Activated naive CD4-positive, alpha-beta T cell treated with anti-CD3 and anti-CD28 coated beads, Interleukin-2, amount 50 U/mL, for 16 hours (primary cell): ENCODE measurements at places on chromosomes 2 and 18.

- no peak for DNase-seq
These were observed 92.1 kb downstream of the LRRC30 start for GRCh38 chr18:7322817-7323485.

DNA sequence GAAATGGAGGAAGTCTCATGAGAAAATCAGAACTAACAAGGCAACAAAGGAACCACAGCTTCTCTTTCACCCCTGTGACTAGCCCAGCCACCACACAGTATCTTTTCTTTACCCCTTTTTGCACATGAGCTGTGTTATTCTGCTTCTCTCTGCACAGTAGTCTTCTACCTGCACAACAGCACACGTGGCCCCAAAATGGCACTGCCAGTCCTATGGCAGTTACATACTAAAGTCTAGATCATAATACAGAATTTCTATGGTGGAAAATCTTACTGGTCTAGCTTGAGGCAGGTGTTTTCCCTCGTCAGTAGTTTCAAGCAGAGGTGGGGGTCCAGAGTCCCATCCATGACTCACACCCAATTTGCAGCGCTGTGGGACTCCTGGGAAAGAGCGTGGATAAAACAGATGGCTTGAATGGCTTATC is 177.7 kb downstream of the DIS3L2 start:
- DNase-seq = no peak

GRCh38 chr18:6891788-6892187 is 162.3 kb downstream of the ARHGAP28 start:
- DNase-seq = no peak

DNA sequence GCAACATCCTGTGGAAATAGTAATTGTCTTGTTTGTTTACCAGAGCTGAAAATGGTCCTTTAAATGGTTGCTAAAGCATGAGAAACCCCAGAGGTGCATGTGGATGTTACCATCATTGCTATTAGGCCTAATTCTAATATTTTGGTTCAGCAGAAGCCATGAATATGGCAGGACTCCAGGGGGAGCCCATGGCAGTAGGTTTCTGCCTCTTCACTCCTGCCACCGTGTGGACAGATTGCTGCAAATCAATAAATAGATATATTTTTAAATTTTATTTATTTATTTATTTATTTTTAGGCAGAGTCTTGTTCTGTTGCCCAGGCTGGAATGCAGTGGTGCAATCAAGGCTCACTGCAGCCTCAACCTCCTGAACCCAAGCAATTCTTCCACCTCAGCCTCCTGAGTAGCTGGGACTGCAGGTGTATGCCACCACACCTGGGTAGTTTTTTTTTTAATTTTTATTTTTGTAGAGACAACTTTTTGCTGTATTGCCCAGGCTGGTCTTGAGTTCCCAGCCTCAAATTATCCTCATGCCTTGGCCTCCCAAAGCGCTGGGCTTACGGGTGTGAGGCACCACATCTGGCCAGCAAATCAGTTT is 54.9 kb upstream of the CAPN13 start:
- DNase-seq = peak; percentile 45

DNA sequence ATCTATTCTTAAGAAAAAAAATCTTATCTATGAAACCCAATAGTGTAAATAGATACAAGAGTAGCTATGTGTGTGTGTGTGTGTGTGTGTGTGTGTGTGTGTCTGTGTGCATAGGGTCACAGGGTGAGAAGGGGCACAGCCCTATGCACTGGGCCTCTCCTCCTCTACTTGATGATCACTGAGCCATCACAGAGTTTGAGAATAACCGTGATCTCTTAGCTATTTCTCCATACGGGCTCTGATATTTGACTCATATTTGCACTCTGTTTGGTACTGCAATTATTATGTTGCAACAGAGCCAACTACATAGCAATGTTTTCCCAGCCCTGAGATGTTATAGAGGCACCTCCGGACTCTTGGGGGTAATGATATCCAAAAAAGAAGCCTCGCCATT is 28.8 kb upstream of the SLC40A1 start:
- DNase-seq = no peak

DNA sequence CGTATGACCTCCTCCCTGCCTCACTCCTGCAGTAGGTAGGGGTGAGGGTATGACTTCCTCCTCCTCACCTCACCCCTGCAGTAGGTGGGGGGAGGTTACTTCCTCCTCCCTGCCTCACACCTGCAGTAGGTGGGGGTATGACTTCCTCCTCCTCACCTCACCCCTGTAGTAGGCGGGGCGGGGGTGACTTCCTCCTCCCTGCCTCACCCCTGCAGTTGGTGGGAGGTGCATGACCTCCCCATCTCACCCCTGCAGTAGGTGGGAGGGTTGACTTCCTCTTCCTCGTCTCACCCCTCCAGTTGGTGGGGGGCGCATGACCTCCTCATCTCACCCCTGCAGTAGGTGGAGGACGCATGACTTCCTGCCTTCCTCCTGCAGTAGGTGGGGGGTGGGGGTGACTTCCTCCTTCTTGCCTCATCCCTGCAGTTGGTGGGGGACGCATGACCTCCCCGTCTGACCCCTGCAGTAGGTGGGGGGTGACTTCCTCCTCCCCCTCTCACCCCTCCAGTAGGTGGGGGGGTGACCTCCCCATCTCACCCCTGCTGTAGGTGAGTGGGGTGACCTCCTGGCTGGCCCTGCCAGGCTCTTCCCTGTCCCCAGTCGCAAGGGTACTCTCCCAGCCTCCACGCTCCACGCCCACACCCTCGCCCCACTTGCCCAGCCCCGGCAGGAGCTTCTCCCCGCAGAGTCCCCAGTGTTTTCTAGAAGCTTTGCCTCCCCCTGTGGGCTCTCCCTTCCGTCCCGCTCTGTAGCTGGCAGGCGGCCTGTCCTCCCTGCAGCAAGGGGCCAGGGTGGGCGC is 39.3 kb downstream of the TSHZ1 start:
- no peak for DNase-seq

DNA sequence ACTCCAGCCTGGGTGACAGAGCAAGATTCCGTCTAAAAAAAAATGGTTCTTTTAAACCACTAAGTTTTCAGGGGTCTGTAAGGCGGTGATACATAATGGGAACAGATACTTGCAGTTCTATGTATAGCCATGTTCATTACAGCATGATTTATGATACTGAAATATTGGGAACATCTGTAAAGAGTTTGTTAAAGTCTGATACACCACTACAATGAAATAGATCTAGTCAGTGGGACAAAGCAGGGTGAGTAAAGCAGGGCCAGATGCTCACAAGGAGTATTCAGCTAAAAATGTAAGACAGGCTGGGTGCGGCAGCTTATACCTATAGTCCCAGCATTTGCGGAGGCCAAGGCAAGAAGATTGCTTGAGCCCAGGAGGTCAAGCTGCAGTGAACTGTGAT is 6.2 kb upstream of the ING5 start:
- no peak for DNase-seq

- no peak for DNase-seq
These were observed 129.0 kb upstream of the ZEB2 start for GRCh38 chr2:144648837-144649465.

DNA sequence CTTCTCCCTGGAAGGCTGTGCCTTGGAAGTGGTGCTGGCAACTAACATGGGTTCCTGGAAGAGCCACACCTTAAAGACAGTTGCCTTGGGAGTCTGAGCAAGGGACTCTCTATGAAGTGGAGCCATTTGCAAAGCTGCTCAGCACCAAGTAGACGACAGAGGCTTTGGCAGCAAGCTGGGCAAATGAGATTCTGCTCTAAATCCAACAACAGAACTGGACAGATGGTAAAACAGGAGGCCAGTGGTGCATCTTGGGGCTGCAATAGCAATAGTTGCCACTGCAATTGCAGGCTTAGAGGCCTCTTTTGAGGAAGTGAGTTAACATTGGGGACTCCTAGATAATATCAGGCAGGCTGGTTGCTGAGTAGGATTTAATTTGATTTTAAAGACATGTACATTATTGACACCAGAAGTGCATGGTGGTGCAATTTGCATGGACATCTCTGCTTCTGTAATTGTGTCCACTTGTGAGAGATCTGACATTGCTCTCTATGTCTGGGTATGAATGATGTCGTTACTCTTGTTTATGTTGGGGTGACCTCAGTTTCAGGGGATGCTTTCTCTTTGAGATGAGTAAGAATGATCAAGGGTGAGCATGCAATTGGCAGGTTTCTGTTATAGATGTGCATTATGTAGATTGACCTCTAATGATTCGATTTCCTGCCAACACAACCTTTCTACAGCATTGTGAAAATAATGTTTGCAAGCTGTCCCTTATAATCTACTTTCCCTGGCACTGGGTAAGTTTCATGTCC is 568.3 kb upstream of the MEX3C start:
- no peak for DNase-seq

DNA sequence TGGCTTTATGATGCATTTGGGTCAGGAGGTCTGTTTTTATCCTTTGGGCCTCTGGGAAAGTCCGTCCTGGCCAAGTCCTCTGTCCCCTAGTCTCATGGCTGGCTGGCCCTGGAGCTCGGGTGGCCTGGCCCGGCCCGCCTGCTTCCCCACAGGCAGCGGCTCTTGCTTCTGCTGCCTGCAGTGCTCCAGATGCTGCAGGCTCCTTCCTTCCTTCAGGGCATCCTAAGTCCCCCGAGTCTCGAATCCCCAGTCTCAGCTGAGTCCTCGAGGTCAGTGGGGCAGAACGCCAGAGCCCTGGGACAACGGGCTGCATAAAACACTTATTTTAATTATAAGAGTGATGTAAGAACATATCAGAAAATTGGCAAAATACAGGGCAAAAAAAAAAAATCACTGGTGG is 71.2 kb downstream of the HPCAL1 start:
- no peak for DNase-seq

GRCh38 chr2:241844066-241844728 is 14.5 kb downstream of the PDCD1 start:
- peak; percentile 73 for DNase-seq

DNA sequence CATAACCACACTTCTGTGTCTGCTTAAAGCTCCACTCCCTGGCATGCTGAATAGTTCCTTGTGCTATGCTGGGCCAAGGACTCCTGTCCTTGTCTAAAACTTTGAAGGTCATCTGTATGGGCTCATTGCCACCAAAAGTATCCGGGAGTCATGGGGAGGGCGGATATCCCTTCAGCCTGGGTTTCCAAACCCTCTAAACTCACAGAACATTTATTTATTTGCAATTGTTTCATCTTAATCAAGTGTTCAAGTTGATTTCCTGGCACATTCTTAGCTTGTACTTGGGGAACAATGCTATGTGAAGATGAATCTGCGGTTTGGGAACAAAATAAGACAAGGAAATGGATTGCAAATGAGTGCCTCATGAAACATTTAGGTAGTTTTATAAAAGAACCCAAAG is 1.8 kb downstream of the NOSTRIN start:
- no peak for DNase-seq

DNA sequence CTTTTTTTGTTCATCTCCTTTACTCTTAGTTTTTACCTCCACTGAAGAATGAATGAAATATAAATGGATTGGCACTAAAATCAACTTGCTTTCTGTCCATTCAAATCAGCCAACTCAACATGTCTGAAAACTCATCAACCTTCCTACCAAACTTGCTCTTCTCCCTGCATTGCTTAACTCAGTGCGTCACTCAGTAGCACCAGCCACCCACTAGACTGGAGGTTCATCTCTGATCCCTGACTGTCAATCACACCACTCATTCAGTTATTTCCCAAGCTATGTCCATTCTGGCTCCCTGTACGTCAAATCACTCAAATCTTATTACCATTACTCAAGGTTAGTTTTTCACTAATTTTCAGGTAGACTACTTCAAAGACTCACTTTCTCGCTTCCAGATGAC is 75.2 kb upstream of the RBMS1 start:
- no peak for DNase-seq

- no peak for DNase-seq
These were observed 1280.5 kb upstream of the ZEB2 start for GRCh38 chr2:145800151-145801091.

DNA sequence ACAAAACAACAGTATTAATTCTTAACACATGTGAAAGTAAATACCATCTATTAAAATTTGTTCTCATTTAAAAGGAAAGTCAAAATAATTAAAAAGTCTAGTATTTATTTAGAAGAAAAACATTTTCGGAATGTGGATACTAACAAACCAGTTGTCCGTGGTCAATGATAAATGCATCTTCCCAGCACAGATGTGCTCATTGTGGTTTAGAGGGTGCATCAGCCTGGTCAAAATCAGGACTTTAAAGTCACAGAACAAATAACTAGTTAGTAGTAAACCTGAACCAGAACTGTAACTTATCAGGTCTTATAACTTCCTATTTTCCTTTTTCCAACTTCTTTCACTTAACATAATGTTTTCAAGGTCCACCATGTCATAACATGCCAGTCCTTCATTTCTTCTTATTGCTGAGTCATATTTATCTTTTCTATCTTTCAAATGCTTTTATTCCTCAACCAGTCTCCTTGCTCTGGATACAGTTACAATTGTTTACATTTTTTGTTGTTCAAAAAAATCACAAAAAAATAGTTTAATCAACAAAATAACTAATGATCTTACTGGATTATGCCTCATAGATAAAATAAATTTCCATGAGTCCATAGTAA is 55.8 kb downstream of the ID2 start:
- DNase-seq = no peak

- DNase-seq = no peak
These were observed 187.0 kb upstream of the FN1 start for GRCh38 chr2:215622837-215623236.

DNA sequence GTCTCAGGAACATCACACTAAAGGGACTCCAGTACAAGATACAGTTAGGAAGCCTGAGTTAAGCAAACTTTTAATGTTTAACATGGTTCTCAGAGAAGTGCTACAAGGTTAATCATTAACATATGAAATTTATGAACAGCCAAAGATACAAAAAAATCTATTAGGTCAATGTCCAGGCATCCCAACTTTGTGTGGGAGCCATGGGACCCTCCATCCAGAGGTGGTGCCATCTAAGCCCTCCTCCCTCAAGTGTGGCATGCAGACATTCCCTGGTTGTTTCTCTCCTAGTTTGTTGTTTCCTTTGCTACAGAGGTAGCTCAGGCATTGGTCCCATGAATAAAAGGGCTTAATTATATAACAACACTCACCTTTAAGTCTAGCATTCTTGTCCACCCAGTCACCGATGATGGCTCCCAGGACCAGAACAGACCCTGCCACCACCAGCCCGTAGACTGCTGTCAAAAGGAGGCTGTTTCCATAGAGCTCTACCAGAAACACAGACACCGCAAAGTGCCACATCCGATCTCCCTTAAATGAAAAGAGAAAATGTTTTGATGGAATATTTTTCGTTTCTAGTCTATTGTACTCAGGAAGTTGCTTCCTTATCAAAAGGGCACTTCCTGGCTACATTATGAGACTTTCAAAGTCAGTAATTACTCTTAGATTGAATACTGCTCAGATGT is 5.7 kb downstream of the SLC40A1 start:
- DNase-seq = no peak

GRCh38 chr2:38394041-38394440 is 17.0 kb upstream of the ATL2 start:
- DNase-seq = no peak

- no peak for DNase-seq
These were observed 107.4 kb upstream of the CREB1 start for GRCh38 chr2:207422380-207422779.

DNA sequence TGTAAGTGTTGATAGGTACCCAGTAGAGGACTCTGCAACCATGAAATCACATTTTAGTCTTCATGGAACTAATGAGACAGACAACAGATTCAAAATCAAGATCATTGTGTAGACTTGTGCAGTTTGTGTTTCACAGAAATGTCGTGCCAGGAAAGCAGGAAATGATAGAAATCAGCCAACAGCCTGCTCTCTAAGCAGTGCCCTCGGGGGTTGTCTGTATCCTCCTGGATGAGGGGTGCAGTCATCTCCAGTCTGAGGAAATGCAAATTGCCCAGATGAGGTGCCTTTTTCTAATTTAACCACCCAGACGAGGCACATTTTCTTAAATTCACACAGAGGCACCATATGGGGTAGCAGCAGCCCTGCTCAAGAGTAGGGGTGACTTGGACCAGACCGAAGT is 663.1 kb downstream of the XIRP2 start:
- no peak for DNase-seq
